AG08396 (cell line): ENCODE measurements at places on chromosomes 3 and 15.

- DNase-seq: no peak
Measured at GRCh38 chr3:105315144-105315543, 51.6 kb upstream of the ALCAM start.

- no peak for DNase-seq
Measured at GRCh38 chr3:14137445-14137844, 12.6 kb downstream of the TMEM43 start.

GRCh38 chr3:127351321-127351720 lies 63.5 kb upstream of the PRR20G start:
- no peak for DNase-seq

- DNase-seq: no peak
Measured at GRCh38 chr3:196756732-196757131, 17.1 kb downstream of the PAK2 start.

DNA sequence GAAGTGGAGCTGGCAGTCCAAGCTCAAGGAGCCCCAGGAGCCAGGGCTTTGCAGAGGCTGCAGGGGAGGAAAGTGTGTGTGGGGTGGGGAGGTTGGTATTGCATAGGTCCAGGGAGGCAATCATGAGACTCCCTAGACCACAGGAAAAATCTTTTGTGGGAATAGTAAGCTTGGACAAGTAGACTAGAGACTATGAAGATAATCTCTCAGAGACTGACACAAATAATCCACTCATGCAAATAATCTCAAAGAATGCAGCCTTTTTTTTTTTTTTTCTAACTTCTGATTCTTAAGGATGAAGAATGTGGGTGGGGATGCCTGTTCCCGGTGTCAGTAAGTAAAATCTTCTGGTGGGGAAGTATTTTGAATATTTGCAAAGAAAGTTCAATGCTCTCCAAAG lies 113.7 kb downstream of the GREM1 start:
- DNase-seq: no peak

GRCh38 chr3:186225603-186226002 lies 116.7 kb upstream of the ETV5 start:
- DNase-seq: no peak

GRCh38 chr3:38992117-38992760 lies 59.5 kb downstream of the SCN11A start:
- DNase-seq: peak; percentile 45

- no peak for DNase-seq
Measured at GRCh38 chr15:26630857-26631256, 142.0 kb downstream of the GABRB3 start.

DNA sequence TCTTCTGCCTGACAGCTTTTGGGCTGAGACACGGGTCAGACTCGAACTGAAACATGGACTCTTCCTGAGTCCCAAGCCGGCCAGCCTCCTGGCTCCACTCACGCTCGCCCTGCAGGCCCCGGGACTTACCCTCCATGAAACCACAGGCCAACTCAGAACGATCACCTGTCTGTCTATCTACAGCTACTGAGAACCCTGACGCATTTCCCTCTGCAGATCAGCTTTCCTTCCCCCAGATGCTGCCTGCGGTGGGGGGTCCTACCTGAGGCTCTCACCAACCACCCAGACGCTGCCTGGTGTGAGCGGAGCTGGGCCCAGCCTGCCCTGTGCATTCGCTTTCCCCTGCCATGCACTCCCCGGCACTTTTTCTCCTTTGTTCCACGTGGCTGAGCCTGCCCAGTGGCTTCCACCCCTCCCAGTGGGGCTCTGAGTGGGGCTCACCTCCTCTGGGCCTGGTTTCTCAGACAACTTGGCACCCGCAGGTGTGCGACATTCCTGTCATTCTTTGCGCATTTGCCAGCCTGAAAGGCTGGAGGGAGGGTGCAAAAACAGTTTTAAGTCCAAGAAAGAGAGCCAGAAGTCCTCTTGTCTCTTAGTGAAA lies 60.2 kb downstream of the PLXNA1 start:
- no peak for DNase-seq

DNA sequence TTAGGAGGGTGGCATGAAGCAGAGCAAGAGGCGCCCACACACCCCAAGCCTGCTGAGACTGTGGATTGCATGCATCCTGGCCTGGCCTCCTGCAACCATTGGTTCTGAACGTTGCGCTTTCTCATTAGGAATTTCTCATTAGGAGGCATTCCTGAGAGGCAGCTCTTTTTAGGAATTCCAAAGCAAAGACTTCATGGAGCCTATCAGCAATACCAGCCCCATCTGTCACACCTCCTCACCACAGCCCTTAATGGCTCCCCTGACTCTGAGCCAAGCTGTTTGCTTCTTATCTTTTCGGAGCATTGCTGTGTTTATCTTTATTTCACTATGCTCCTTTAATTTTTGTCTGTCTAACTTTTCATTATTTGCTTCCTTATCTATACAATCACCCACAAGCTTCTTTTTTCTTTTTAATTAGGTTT lies 226.9 kb downstream of the CACNA2D3 start:
- DNase-seq: no peak

- no peak for DNase-seq
Measured at GRCh38 chr3:197580253-197580691, 24.5 kb upstream of the BDH1 start.

- DNase-seq: no peak
Measured at GRCh38 chr3:113252553-113252952, 41.2 kb downstream of the BOC start.

- DNase-seq: no peak
Measured at GRCh38 chr3:102037209-102037608, 187.9 kb downstream of the NFKBIZ start.
